ENCODE measurements at places on chromosomes 4 and X.

DNA sequence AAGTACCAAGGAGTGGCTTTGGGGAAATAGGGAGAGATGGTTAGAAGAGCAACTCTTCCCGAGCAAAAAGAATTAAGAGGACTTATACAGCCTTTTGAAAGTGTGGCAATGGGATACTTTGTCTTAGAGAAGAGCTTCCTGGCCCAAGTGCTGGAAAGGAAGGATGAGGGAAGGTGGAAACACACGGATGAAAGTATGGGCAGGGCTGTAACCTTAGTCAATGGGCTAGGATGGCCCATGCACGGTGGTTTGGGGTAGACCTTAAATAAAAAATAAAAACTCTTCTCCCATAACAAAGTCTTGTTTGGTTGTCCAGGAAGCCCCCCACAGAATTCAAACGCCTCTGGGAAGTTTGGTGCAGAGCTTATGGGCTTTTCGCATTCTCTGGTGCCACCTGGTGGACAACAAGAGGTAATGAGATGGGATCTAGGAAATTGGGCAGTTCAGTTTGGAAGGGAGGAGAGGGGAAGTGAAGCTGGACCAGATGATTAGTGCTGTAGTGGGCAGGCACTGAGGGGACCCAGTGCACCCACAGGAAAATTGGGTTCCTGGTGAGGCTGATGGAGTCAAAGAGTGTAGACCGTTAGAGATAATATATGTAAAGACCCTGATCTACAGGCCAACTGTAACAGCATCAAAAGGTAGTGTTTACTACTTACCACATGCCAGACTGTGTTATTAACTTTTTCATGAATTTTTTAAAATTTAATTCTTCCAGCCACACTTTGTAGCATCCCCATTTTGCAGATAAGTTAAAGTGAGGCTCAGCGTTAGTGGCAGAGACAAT, 13.8 kb upstream of the ENOX2 start:
- DNase-seq = no peak

GRCh38 chr4:1364217-1364616, 17.2 kb downstream of the UVSSA start:
- no peak for DNase-seq

DNA sequence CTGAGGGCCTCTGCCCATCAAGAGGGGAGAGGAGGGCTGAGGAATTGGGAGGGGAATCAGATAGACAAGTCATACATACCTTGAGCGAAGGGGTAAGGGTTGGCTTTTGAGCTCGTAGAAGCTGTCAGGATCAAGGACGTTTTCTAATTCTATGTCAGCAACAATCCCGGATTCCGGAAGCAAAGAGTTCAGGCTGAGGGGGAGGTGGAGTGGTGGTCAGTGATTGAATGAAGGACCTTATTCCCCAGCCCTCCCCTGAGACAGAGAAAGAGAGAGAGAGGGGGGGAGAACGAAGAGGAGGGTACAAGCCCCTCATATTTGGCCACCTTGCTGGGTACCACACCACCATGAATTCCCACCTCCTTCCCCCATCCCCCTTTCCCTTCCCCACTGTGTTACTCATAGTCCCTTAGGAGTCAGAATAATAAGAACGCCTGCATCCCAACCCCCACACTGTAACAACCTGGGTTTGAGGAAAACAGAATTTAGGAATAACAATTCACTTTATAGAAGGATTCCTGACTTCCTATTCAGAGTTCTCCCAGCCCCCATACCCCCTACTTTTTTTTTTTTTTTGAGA, 2.7 kb downstream of the TFE3 start:
- no peak for DNase-seq

GRCh38 chrX:48493890-48494364, 14.9 kb upstream of the PORCN start:
- DNase-seq = no peak

- DNase-seq = no peak
Measured at GRCh38 chr4:14095831-14096230, 468.3 kb upstream of the BOD1L1 start.

DNA sequence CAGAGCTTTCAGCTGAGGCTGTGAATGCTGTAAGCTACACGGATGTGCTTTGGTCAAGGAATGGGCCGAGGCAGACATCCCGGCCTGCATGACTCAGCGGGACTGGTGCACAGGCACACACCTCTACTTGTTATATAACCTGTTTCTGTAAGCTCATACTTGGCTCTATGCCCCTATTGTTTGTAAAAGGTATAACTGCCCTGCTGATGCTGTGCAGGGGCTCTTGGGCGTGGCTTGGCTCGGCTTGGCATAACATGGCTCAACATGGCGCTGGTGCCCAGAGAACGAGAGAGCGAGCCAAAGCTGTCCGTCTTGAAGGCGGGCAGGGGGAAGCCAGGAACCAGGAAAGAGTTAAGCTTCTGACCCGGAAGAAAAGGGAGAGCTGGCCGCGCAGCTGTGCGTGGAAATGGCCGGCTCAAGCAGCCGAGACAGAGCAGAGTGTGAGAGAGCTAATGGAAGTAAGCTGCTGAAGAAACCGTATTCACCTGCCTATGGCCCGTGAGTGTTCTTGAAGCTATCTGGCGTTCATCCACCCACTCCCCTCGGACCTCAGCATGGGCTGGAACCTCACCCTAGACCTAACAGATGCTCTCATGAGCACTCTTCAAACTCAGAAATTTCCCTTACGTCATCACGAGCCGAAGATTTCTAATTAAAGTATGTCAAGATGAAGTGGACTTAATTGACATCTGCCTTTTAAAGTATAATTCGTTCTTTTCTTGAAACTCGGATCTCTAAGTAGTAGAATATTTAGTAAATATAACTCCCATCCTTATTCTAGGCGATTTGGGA, 286.3 kb upstream of the AGA start:
- no peak for DNase-seq

DNA sequence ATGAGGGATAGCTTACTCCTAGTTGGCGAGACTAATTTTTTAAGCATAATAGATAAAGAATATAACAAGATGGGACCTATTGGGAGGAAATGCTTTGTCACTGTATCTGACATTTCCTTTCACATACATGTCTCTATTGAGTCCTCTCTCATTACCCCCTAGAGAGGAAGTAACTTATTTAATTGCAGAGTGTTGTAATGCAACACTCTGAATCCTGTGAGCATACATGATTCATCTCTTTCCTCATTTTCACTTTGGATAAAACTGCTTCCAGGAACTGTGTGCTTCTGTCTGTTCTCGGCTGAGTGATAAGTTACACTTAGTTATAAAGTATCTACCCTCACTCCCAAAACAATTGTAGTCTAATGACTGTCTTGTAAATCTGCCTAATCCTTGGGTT, 266.1 kb upstream of the ANXA10 start:
- DNase-seq = no peak

DNA sequence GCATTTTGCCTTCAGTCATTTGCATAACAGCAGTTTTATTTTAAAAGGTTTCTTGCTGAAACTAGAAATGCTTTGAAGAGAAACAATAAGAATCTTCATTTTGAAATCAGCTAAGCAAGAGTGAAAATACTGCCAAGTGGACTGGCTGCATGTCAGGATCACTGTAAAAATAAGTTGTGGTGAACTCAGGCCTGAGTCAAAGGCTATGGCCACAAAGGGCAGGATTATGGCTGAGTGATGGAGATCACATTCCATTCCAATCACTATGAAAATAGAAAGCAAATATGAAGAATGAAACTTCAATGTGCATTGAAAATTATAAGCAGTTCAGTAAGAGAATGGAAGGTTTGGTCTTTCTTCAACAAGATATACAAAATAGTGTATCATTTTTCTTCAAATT, 224.5 kb downstream of the PCDH18 start:
- DNase-seq = no peak

- DNase-seq = no peak
Measured at GRCh38 chr4:153643406-153644383, 40.4 kb upstream of the TLR2 start.

DNA sequence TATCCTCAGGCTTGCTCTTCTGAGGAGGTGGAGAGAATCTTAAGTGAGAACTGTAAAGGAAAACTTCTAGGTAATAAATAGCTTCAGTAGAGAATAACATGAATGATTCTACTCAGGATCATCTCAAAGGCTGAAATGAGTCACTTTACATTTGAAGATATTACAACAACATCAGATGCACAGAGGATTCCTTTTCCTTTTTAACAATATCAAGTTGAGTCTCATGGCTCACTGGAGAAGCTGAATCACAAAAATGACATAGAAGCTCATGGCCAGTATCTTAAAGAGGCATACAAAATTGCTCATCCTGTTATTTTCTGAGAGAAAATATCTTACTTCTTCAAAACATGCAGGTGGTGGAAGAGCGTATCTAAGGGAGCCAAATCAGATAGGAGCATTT, 72.5 kb upstream of the EMCN start:
- DNase-seq = no peak

GRCh38 chr4:108135549-108136209, 33.1 kb downstream of the LEF1 start:
- DNase-seq = no peak

GRCh38 chrX:71615954-71616353, 2.4 kb downstream of the CXCR3 start:
- DNase-seq = no peak

- DNase-seq = no peak
Measured at GRCh38 chr4:186881521-186882220, 158.0 kb upstream of the FAT1 start.

GRCh38 chr4:56169061-56169460, 218.2 kb downstream of the AASDH start:
- DNase-seq = no peak

- no peak for DNase-seq
Measured at GRCh38 chrX:23103546-23103945, 103.8 kb downstream of the DDX53 start.
